ENCODE measurements at places on chromosomes 1 and 21.

GRCh38 chr1:225979421-225979820, 19.7 kb downstream of the SDE2 start:
- no peak for DNase-seq

DNA sequence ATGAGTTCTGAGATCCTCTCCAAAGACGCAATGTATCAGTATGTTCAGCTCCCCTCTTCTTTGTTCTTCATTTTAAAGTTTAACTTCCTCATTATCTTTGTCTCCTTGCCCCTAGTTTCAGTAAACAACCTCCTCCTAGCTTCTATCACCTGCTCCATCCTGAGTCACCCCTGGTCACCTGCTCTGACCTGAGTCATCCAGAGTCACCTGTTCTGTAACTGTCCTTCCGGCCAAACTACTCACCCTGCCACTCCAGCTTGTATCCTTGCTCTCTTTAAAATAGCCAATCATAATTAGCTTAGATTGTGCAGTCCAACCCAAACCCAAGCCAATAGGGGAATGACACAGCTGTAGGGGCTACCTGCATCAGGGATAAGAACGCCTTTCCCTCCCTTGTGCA, 332.0 kb downstream of the OLFM3 start:
- no peak for DNase-seq

GRCh38 chr1:185926588-185926987, 192.4 kb downstream of the HMCN1 start:
- no peak for DNase-seq

- DNase-seq = no peak
Observed at GRCh38 chr1:63790989-63791388, 17.2 kb downstream of the ROR1 start.

DNA sequence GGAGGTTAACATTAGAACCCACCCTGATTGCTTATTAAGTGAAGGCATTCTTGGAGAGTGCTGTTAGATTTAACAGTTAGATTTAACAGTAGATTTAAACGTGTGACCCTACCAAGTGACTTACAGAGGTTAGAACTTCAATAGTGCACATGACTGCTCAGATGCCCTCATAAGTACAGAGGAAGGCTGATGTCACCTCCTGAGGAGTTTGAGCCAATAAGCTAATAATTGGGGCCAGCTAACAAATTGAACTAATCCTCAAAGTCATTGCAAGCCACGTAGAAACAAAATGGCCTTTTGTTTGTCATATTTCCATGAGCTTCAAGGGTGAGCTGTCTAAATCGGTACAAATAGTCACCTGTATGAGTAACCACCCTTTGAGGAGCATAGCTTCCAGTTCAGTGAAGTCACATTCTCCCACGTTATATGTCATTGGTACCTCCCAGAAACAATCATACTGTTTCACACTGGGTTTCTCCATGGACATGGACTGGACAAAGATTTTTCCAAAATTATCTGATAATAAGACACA, 11.7 kb downstream of the AVPR1B start:
- DNase-seq = no peak

DNA sequence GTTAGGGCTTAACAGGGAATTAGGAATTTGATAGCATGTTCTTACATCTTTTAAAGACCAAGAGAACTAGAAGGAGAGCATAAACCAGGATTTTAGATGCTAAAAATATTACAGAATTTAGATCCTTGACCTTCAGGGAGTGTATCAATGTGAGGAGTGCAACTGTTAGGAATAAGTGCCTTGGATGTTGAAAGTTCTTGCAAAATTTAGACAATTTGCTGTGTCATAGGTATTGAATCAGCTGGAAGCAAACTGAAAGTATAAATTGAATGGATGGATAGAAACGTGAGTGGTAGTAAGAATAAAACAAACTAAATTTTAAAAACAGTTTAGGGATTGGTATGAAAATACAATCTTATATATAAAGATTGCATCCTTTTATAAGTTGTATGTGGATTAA, 27.7 kb downstream of the PPP1R12B start:
- DNase-seq = no peak

DNA sequence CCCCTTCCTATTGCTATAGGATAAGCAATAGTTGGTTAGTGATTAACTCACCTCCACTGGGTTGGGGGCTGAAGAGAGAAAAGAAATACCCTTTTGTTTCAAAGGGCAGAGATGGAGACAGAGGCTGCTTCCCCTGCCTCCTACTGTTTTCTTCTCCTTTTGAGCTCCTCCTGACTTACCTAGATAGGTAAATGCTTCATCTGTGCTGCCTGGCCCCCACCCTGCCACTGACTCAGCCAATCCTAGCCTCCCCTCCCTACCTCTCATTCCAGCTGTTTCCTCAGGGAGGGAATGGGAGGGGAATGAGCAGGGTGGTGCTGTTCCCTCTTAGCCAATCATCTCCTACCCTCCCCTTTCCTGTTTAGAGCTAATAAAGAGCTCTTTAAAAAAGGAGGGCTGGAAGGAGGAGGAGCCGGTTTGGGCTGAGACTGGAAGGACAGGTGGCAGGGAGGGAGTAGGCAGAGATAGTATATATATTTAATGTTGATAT, at the start of gene C1orf116:
C1orf116 (minus strand) TSS at position 229 of the 490 bp plus-strand sequence. CDS start 5,158 bp downstream, outside the sequence.
- no peak for DNase-seq

DNA sequence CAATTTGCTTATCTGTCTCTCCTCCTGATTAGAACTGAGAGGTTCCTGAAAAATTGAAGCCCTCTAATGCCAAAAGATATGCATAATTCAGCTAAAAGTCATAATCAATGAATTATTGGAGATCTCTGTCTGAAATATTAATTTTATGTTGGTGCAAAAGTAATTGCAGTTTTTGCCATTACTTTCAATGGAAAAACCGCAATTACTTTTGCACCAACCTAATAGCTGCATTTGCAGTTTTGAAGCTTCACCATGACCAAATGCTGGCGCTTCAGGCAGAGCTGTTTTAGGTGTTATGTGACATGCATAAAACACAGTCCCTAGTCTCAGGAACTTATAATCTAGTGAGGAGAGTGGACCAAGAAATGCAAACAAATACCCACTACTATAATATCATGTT, 29.7 kb upstream of the FASLG start:
- DNase-seq = no peak

GRCh38 chr1:216045400-216045799, 377.8 kb downstream of the USH2A start:
- DNase-seq = no peak

GRCh38 chr21:36964827-36965719, 1.4 kb downstream of the HLCS start:
- DNase-seq = no peak

Measured in stimulated activated CD4-positive, alpha-beta T cell treated with anti-CD3 and anti-CD28 coated beads, Interleukin-4, amount 100 ng/mL, for 1 hour (primary cell).